ENCODE measurements at places on chromosomes 11 and 22.

DNA sequence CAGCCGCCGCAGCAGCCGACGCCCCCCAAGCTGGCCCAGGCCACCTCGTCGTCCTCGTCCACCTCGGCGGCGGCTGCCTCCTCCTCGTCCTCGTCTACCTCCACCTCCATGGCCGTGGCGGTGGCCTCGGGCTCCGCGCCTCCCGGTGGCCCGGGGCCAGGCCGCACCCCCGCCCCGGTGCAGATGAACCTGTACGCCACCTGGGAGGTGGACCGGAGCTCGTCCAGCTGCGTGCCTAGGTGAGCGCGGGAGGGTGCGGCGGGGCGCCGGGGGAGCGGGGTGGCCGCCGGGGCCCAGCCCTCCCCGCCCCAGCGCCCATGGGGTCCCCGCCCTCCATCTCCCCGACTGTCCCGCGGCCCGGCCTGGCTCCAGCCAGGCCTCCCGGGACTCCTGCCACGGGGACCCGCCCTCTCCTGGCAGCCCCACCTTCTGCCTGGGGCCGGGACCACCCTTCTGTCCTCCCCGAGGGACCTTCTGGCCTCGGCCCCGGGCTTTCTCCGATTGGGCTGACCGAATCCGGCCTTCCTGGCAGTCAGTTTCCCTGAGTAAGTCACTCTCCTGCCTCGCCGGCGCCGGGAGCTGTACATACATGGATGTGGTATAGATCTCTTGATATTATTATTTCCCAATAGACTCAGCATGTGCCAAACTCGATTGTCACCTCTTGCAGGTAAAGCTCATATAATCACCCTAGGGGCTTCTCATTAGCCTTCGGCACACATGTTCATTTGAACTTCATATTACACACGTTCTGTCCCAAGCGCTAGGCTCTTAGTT is 720 bp downstream of the PACS1 start:
- no peak for DNase-seq

DNA sequence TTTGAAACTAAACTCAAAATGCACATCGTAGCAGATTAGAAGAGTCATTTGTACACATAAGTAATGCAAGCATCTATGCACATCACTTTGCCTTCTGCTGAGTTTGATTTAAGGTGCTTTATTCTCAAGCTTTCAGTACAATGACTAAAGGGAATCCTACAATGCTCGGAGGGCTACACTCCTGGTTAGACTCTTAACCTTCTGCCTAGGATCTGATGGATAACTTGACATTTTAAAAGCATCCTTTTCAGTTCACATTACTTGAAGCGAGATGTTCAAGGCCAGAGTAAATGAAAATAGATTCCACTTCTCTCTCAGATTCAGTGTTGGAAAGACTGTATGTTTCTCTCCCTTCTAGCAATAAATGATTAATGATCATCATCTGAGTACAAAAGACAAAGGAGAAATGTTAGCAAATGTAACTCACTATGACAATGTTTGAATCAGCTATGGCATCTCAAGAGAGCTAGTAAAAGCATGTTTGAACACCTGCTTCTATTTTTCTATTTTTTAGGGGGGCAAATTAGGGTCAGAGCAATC is 259.2 kb upstream of the ANO3 start:
- DNase-seq = no peak

DNA sequence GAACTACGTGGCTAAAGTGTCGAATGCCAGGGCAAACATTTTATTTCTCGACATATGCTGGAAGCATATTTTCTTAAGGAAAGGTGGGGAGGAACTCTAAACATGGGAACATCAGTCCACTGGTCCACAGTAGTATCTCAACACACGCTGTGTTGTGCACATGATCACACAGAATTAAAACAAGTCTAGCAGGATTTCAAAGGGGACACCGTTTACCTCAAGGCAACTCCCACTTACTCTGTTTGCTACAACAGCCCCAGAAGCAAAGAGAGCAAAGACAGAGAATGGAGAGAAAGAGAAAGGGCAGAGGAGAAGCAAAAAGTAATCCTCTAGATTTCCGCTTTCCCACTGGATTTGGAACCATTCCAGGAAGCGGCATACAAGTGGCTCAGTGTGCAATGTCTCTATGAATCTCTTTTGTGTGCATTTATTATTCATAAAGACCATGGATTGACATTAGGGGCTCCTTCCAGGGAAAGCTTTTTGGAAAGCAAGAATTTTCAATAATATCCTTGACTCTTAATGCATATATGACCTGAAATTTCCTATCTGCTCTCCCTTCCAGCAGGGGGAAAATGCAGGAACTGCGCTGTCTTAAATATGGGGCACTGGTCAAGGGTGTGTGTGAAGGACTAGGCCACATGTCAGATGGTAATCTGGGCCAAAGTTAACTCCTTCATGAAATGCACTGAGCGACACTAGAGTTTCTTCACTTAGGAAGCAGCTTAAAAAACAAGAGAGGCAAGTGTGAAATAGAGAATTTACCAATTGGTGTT is 34.8 kb upstream of the CCDC34 start:
- DNase-seq = peak; percentile 60

DNA sequence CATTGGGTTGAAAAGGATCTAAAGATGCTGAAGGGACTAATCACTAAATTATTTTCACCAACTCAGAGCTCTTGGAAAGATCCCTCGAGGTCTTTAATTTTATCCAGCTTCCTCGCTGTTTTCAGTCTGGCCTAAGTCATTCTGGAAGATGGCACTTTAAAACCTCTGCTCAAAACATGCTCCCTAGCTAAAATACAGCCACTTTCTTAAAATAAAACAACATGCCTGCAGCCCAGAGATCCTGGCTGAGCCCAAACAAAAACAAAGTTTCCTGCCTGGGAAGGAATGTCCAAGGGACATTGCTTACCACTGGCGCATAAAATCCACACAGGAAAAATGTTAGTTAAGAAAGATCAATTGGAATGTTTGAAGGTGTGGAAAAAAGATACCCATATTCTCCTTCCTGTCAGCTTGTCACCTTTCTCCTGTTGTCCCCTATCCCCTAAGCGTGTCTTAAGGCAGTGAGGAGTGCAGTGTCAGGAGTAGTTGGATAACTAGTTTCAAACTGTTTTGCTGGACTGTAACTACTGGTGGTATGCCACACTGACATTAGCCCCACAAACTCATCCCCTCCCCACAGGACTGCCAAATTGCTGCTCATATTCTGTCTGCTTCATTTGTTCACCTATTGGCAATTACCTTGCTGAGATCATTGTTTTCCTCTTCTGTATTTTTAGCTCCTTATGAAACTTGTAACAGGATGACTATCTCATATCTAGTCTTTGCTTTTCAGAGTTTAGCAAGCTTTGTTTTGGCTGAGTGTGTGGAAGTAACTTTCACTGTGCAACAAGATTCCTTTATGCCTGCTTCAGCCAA is 108.3 kb upstream of the SESN3 start:
- DNase-seq = peak; percentile 27

- DNase-seq = peak; percentile 93
Observed at GRCh38 chr11:69888483-69889181, 69.4 kb upstream of the FGF3 start.

- no peak for DNase-seq
Observed at GRCh38 chr11:47177846-47178245, 1.2 kb upstream of the ARFGAP2 start.

DNA sequence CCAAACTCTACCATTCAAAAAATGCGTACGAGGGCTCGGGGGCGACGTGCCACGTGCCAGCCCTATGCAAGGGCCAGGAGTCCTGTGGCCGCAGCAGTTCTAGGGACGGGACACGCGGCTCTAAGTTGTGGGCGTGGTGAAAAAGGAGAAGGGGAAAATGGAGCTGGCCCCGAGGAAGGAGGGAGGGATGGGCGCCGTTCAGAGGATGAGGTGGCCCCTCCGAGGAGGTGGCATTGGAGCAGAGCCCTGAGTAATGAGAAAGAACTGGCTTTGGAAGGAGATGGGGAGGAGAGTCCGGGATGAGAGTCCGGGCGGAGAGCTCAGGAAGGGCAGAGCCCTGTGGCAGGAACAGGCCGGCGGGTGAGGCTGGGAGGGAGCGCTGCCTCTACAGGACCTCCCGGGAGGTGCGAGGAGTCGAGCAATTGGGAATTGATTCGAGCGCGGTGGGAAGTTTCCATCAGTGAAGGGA is 21.0 kb downstream of the OTUB1 start:
- peak; percentile 37 for DNase-seq

DNA sequence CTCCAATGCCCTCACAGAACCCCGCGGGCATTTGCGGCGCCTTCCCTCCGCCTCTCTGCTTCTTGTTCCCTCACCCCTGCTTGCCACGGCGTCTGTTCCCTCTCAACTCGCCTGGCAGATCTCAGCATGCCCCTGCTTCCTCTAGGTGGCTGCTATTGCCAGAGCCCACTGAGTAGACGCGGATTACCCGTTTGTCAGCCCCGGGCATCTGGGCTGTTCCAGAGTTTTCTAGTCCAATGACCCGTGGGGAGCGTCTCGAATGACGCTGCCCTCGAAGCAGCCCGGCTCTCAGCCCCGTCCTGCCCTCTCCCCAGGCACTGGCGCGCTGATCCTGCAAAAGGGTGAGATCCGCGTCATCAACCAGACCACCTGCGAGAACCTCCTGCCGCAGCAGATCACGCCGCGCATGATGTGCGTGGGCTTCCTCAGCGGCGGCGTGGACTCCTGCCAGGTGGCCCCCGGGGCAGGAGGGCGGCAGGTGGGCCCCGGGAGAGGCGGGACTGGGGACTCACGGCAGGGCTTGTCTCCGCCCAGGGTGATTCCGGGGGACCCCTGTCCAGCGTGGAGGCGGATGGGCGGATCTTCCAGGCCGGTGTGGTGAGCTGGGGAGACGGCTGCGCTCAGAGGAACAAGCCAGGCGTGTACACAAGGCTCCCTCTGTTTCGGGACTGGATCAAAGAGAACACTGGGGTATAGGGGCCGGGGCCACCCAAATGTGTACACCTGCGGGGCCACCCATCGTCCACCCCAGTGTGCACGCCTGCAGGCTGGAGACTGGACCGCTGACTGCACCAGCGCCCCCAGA is 49.7 kb downstream of the ST14 start:
- DNase-seq = no peak

DNA sequence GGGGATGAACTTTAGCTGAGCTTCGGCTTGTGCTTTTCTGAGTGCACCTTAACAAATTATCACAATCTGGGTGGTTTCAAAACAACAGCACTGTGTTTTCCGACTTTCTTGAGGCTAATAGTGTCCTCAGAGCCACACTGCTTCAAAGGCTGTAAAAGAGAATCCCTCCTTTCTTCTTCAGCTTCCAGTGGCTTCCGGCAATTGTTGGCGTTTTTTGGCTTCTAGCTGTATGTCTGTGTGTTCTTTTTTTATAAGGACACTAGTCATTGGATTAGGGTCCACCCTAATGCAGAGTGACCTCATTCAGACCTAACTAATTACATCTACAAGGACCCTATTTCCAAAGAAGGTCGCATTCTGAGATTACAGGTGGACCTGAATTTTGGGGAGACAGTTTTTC is 30.6 kb downstream of the KIAA1671 start:
- DNase-seq = no peak

DNA sequence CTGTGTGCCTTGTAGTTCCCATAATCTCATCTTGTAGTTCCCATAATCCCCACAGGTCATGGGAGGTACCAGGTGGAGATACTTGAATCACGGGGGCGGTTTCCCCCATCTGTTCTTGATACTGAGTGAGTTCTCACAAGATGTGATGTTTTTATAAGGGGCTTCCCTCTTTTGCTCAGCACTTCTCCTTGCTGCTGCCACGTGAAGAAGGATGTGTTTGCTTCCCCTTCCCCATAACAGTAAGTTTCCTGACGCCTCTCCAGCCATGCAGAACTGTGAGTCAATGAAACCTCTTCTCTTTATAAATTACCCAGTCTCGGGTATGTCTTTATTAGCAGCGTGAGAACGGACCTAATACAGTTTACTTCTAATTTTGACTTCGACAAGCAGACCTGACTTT is 14.0 kb upstream of the SMIM38 start:
- DNase-seq = no peak

GRCh38 chr22:23847310-23847920 is 8.6 kb upstream of the DERL3 start:
- DNase-seq = no peak

- DNase-seq = no peak
Observed at GRCh38 chr22:48476577-48476976, 1351.1 kb downstream of the BRD1 start.

GRCh38 chr11:70250876-70251658 is 19.4 kb upstream of the PPFIA1 start:
- DNase-seq = no peak

DNA sequence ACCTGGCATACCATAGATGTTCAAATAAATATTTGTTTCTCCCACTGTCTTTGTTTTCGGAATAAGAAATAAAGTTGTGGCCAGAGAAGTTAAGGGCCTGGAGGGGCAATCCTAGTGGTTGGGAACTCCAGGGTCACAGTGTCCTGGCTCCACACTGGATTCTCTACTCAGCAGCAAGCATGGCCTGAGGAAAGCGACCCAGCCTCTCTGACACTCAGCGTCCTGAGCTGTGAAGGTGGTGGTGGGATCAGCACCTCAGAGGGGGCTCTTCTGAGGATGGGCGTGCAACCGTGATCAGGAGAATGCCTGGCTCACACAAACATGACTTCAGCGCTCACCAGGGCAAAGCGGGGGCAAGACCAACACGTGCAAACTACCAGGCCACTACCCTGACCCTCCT is 59.9 kb downstream of the LARGE1 start:
- DNase-seq = no peak

- peak; percentile 7 for DNase-seq
Observed at GRCh38 chr11:84924154-84924692, 702.9 kb downstream of the DLG2 start.

- DNase-seq = no peak
Observed at GRCh38 chr11:8259306-8259959, 4.2 kb downstream of the LMO1 start.

DNA sequence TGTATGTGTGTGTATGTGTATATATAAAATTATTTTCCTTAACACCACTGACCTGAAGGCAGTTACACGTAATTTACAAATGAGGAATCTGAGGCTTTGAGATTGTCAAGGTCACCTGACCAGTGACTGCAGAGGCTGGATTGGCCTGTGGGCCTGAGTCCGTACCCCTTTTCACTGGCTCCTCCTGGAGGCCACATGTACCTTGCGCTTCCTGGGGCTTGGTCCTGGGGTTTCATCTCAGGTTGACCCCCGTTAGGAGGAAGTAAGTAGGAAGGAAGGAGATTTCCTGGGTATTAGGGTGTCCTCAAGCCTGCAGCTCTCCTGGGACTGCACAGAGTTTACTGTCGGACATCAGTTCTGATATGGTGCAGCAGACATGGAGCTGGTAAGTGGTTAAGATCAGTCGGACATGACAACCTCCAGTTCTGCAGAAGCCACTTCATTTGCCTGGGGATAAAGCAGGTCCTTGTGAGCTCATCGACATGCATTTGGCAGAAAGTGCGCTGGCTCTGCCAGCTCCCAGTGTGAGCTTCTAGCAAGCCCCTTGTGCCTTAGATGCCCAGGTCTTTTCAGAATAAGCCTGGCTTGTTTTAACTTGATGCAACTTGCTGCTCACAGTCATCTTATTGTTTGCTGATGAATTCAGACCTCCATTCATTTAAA is 36.6 kb downstream of the ST3GAL4 start:
- peak; percentile 48 for DNase-seq

DNA sequence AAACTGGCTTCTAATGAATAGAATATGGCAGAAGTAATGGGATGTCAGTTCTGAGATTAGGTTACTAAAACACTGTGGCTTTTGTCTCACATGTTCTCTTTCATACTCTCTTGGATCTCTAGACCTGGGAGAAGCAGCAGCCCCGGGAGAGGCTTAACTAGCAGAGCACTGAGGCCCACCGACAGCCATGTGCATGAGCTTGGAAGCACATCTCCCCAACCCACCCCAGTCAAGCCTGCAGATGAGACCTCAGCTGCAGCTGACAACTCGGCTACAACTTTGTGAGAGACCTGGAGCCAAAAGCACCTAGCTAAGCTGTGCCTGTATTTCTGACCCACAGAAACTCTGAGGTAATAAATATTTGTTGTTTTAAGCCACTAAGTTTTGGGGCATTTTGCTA is 100.8 kb downstream of the TRIM29 start:
- DNase-seq = no peak

GRCh38 chr11:45223496-45223895 is 62.6 kb downstream of the SYT13 start:
- no peak for DNase-seq
